ENCODE measurements at places on chromosomes 4 and X.

GRCh38 chr4:183798301-183799253 lies 106.5 kb upstream of the STOX2 start:
- DNase-seq = peak; percentile 30

DNA sequence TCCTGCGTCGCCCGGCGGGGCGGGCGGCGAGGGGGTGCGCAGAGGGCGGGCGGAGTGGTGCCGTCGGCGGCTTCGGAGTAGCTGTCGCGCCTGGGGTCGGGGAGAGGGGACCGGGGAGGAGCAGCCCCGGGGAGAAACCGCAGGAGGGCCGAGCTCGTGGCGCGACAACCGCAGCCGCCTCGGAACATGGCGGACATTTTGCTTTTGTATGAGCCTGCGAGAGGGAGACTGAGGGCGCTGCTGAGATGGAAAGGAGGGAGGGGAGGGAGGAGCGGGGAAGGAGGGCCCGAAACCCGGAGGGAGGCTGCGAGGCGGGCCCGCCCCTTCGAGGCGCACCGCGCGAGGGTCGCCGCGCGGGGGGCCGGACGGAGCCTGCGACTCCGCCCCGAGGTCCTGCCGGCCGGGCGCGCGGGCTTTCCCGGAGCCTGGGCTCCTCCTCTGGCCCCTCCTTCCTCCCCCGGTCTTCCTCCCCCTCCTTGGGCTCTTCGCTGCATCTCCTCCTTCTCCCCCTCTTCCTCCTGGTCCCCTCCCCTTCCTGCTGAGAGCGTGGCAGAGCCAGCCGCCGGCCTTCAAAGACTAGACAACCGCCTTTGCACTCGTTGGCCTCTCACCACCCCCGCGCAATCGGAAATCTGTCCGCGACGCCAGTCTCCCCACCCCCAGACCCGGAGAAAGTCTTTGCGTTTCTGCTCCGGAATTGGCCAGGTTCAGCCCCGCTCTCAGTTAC lies 1.1 kb downstream of the INTS6L start:
- peak; percentile 91 for DNase-seq

GRCh38 chrX:39157006-39157405 lies 355.7 kb downstream of the MID1IP1 start:
- DNase-seq = no peak

- no peak for DNase-seq
Measured at GRCh38 chrX:115588179-115588578, 27.2 kb downstream of the PLS3 start.

GRCh38 chr4:123443401-123444289 lies 47.0 kb downstream of the SPRY1 start:
- DNase-seq = peak; percentile 78

DNA sequence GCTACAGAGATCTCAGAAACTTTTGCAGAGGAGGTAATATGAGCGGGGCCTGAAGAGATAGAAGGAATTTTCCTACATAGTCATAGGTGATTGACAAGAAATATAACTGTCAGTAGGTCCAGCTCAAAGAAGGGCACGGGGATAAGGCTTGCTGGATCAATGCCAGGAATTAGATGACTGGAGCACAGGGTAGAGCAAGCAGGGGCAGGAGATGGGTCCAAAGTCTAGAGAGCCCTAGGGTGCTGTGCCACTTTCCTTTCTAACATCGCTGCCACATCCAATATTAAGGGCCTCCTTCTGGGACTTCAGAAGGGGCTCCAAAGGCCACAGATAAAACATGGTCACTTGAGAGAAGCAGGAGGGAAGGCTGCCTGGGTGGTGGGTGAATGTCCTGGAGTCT lies 402.2 kb downstream of the MID1IP1 start:
- no peak for DNase-seq

DNA sequence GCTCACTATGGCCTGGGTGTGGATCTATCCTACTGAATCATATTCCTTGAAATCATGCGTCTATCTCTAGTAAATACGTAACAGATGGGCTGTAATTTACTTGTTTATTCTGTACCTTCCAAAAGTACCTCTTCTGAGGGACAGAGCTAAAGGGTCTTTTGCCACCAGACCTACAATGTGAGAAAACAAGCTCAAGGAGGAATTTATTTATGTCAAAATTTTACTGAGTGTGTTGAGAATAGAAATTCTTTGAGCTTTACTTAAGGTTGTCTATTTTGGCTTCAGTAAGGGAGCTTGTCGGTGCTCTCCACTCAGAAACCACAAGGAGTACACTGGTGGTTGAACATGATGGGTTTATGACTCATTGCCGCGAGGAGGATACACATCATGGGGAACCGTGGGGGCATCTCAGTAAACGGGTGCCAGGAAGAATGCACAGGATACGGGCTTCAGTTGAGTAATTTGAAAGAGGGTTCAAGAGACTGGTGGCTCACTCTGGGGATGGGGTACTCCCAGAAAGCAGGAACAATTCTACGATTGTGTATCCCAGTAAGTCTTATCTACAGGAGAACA lies 3.0 kb downstream of the ANK2 start:
- DNase-seq = peak; percentile 3

- DNase-seq = no peak
Measured at GRCh38 chrX:118553042-118553710, 57.6 kb downstream of the DOCK11 start.

GRCh38 chr4:145097331-145097820 lies 620 bp downstream of the ANAPC10 start:
- DNase-seq = no peak

GRCh38 chr4:74874753-74875367 lies 58.1 kb upstream of the PARM1 start:
- DNase-seq = peak; percentile 4

DNA sequence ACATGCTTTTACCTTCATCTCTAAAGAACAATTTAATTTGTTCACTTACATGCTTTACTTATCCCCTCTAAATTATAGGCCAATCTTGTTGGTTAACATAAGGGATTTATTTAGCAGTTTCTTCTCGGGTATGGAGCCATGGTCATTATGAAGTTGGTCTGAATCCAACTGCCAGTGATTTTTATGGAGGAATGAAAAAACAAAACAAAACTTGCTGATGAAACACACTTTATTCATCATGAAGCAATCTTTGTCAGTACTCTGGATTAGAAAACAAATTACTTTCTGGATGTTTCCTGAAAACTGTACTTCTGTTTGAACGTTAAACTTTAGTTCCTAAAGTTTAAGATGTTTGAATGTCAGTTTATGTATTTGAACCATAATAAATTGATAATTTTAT lies 715.8 kb downstream of the KLHL13 start:
- DNase-seq = no peak

GRCh38 chr4:38082021-38082420 lies 121.8 kb downstream of the PTTG2 start:
- no peak for DNase-seq

DNA sequence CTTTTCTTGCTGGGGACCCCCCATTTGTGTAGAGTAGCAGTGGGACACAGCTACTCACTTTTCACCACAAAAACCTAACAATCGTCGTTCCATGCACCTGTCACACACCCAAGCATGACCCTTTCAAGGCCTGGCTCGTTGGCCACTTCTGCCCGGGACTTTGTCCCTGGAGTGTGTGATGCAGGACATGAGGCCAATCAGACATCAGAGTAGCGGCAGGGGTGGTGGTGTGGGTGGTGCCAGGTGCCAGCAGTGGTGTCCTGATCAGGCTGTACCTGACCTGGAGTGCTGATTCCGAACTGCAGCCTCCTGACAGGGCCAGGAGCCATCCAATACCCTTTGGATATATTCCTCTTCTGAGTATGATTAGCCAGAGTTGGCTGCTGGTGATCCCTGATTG lies 23.1 kb upstream of the PROM1 start:
- no peak for DNase-seq

DNA sequence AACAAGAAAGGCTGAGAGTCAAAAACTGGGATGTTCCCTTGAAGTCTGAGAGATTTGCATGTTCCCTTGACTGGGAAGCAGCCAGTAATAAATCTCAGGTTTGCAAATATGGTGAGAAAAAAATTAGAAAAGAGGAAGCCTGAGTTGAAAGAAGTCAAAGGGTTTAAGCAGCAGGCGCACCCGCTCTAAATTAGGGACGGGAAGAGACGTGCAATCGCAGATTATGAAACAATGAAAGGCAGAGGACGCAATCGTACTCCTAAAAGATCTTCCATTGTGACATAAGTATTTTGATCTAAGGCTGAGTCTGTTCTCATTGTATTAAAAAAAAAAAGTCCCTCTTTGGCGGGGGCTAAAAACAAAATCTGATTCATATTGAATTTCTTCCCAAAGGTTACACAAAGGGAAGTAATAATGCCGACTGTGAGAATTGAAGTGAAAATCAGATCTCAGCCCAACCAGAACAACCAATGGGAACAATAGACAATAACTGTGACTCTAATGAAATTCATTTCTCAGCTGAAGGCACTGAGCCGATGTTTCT lies 28.2 kb downstream of the SAT1 start:
- no peak for DNase-seq

DNA sequence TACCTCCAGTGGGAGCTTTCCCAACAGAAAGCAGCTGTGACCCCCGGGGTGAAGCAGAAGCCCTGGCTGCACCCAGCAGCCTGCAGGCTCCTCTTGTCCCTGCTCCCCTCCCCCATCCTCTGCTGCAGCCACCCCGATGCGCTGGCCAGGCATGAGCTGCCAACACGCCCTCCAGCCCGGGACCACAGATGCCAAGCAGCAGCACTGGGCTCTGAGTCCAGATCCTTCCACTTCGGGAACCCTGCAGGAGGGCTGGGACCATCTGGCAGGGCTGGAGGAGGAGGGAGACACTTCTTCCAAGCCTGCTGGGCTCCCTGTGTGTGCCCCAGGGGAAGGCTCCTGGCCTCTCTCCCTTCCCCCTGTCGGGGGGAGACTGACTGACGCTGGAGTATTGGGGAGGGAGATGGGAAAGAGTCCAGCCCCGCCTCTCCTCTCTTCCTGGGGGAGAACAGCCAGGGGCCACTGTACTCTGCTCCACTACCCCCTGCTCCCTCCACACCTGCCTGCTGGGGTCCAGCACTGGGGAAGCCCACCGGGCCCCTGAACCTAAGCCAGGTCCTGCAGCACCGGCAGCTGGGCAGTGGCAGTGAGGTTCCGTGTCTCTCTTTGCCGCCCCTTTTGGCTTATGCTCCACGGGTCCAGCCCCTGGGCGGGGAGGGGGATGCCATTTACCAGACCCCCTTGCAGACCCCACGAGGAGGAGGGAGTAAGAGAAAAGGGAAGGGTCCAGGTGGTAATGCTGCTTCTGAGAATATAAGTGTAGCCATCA lies 55.7 kb downstream of the PPP2R2C start:
- no peak for DNase-seq

DNA sequence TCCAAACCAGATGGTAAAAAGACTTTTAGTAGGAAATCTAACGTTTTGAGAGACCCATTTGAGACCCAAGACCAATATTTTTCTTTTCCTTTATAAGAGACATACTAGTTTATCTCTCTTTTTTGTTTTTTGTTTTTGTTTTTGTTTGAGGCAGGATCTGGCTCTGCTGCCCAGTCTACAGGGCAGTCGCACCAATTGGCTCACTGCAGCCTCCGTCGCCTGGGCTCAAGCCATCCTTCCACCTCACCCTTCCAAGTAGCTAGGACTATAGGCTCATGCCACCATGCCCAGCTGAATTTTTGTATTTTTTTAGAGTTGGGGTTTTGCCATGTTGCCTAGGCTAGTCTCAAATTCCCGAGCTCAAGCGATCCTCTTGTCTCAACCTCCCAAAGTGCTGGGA lies 77.2 kb upstream of the FHDC1 start:
- no peak for DNase-seq

DNA sequence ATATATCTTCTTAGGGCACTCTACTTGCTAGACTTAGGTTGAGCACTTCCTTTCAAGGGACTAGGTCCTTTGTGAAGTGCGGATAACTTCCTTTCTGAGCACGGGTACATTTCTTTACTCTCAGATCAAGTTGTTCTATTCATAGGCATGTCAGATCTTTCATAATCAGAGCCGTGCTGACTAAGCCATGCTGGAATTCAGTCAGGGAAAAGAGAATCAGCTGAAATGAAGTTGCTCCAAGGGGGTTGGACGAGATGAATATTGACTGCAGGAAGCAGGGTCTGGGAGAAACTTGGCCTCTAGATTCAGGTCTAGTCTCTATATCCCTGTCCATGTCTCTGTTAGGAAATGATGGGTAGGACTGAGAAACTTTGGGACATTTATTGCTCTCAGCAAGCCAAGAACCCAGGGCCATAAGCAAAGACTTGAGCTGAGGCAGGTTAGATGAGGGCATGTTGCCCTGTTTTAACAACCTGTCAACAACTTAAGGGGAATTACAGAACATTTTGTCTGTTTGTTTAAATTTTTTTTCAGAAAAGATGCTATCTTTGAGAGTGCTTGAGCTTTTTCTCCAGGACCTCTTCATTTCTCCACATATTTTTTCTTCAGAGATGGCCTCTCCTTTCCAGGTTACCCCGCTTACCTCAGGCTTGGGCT lies 28.3 kb downstream of the AREG start:
- no peak for DNase-seq

DNA sequence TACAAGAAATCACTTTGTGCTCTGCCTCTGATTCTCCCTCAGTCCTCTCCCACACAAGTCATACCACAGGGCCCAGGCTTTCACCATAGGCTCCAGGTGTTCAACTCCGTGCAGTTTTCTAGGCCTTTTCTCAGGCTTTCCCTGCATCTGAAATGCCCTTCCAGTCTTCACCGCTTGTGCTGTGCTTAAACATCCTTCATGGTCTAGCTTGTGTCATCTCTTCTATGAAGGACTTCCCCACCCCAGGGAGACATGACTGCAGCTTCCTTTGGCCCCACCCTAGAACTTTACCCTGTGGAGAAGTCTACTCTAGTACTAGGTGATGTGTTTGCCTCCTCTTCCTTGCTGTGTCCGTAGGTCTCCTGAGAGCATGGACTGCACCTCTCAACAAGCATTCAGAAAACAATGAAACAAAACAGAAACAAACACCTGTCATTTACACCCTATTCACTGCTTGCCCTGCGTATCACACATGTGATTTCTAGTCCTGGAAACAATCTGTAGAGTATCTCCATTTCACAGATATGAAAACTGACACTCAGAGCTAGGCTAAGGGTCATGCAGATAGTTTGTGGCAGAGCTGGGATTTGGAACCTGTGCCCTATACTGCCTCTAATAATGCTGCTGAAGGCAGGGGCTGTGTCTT lies 22.7 kb upstream of the LEF1 start:
- DNase-seq = no peak

DNA sequence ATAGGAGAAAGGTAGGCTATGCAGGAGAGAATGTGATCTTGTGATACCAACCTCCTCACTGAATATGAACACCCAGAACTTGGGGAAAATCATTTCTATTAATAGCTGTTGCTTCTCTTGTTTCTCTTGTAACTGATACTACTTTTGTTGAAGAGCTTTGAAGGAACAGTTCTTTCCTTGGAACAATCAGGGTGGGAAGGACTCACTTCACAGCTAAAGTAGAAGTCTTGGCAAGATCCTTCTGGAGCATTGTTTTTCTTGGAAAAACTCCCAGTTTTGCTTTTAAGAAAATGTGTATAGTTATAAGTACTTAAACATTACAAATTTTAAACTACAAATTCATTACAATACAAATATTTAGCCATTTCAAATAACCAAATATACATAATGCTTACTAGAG lies 19.1 kb upstream of the XK start:
- no peak for DNase-seq

- DNase-seq = no peak
Measured at GRCh38 chr4:71498002-71498401, 159.2 kb downstream of the SLC4A4 start.

- no peak for DNase-seq
Measured at GRCh38 chrX:115571712-115572111, 10.7 kb downstream of the PLS3 start.
